ENCODE measurements at places on chromosomes 5 and 9. TPM values are rescaled to one million over a fixed set of nuclear protein-coding genes. Genes with fewer than 3 reads are reported as not detected.

DNA sequence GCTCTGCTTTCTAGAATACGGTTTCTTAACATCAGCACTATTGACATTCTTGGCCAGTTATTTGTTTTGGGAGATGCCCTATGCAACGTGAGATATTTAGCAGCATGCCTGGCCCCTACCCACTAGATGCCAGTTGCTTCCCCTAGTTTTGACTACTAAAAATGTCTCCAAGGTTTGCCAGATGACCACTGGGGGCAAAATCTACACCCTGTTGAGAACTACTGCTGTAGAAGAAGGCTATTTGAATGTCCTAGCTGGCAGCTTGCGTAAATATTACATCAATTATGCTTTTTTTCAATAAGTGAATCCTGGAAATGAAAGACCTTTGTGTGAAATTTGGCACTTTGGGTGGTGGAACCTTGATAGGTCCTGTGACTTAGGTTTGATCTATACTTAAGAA lies 5.0 kb downstream of the NCBP1 start:
- DNase-seq, result no peak

DNA sequence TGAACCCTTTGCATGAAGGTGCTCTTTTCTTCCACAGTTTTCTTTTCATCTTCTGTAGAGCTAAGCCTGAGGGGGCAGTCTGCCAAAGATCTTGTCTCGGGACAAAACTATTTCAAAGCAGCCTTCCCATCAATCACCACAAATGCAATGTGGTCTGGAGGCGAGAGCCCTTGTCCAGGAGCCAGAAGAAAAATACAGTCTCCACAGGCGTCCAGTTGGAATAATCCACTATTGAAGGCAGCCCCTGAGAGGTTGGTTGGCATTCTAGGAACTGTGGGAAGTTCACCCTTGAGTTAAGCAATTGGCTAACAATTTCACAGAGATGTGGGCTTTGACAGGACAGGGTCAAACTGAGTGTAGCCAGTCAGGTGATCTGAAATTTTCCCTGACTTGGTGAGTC lies 72.0 kb downstream of the SEMA6A start:
- DNase-seq, result no peak

GRCh38 chr5:151406322-151406947 lies 41.0 kb upstream of the SLC36A1 start:
- DNase-seq, result no peak

DNA sequence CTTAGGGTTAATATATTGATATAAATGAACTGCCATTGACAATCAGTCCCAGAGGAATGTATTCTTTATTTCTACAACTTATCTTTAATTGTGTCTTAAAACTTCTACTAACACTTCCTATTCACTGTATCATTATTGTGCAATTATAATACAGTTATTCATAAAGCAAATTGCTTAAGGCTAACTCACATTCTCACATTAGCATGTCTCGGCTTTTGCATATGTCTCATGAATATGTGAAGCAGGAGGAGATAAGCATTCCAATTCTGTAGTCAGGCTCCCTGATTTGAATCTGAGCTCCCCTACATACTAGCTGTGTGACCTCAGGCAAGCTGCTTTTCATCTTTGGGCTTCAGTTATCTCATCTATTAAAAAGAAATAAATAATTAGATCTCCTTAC lies 45.4 kb downstream of the PLGRKT start:
- no peak for DNase-seq

DNA sequence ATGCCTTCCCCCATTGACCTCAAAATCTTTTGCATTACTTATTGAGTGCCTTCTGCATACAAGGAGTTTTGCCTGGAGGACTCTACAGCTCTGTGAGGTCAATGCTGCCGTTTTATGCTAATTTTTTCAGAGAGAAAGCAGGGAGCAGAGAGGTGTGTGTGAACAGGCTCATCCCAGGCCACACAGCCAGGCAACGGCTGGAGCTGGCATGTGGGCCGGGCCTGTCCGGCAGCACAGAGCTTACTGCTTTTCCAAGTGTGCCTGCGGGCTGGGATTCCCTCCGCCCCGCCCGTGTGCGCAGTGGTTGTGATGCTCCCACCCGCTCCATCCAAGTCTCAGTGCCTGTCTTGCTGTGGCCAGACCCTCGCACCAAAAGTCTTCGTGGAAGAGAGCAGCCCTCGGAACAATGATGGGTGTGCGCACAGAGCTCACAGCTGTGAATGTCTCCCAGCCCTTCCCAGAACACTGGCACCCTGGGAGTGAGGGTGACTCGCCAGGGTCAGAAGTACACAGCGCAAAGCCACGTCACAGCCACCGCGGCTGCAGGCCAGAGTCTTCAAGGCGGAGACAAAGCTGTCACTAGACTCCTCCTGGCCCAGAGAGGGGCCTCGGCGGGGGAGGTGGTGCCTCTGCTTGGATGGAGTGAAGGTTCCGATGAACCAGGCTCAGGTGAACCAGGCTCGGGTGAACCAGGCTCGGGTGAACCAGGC lies 82.8 kb downstream of the COL5A1 start:
- DNase-seq, result no peak

DNA sequence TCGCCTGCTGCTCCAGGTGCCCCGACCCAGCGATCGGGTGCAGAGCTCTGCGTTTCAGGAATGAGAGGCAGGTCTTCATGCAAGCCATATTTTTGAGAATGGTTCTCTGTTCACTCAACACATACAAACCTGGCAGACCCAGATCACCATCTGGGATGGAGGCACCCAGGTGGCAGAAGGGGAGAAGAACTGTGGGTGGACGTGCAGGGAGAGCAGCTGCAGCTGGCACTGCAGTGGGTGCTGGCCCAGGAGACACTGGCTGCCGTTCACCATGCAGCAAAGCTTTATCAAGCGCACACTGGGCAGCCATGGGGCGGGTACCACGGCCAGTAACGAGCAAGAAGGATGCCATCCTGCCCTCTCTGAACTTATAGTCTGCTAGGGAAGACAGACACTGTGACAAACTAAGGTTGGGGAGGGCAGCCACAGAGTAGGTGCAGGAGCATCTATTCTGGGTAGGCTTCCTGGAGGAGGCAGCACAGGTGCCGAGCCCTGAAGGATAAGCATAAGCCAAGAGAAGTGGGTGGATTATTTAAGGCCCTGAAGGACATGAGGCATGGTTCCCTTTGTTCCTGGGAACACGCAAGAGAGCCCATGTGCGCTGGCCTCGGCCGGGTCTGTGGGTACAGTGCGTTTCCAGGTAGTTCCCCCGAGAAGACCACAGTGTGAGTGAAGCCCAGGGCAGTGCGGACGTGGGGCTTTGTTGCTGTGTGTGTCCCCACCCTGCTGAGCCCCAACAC lies 46.2 kb upstream of the FCN2 start:
- DNase-seq, result no peak

DNA sequence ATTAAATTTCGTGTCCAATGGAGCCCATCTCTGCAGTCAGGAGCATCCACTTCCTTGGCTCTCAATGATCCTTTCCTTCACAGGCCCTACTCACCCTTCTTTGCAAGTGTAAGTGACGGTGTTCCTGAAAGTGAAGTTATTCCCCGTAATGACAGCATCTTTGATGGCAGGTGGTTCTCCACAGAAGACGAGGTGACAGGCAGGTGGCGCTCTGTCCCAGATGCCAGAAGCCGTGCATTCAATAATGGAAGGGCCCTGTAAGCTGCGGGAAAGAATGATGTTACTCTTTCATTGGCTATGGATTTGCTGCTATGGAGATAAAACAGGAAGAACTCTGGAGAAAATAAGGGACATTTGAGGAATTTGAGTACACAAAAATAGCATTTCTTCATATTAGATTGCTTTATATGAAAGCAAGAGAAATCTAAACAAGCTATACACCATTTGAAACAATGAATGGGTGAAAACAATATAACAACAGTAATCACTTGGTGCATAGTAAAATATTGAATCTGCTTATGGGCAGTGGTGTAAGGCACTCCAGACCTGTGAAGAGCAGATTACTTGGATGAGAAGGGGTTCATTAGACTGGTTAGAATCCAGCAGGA lies 89.9 kb upstream of the TXNDC8 start:
- DNase-seq, result peak; percentile 63

- DNase-seq, result no peak
Observed at GRCh38 chr9:92709240-92709639, 39.3 kb upstream of the IPPK start.

GRCh38 chr5:74579215-74579614 lies 61.3 kb downstream of the ENC1 start:
- DNase-seq, result no peak

GRCh38 chr9:127654619-127655018 lies 42.5 kb downstream of the STXBP1 start:
- no peak for DNase-seq

DNA sequence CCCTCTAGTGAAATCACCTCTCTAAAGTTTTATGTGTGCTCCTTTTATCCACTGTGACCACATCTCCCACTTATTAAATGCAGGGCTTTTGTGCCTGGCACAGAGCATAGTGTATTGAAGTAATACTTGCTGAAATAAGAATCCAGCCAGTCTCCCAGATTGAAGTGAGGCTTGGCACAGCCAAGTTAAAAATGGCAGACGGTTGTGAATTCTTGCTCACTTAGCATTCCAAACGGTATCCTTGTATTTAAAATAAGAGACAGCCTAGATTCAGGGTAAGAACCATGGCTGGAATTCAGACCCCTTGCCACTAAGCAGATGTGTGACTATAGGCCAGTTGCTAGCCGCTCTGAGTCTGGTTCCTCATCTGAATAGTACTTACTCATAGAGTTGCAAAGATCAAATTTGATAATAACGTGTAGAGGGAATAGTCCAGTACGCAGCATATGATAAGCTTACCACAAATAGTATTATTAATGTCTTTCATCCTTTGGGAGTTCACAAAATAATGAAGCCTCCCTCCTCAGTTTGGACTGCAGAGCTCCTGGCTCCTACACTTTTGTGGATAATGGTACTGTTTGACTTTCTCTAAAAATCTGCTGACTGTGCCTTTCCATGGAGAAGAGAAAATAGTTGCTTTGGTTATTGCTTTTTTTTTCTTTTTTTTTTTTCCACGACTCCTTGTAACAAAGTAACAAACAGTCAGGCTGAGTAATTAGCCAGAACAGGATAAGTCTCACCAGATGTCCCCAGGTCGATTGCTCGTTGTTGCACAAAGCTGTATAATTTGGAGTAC lies 51.5 kb downstream of the FGF1 start:
- DNase-seq, result no peak

DNA sequence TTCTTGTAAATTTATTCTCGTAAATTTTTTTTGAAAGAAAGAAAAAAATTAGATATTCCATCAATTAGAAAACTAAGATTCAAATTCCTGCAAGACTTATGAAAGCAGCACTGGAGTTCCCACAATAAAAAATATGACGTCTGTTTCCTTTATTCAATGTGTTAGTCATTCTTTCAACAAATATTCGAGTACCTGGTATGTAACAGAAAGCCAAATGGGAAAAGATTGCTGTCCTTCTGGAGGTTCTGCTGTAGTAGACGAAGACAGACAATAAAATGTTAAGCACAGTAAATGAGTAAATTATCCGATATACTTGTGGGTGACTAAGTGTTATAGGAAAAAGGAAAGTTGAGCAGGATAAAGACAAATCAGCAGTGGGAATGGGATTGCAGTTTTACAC lies 92.2 kb downstream of the ADAMTSL1 start:
- no peak for DNase-seq

DNA sequence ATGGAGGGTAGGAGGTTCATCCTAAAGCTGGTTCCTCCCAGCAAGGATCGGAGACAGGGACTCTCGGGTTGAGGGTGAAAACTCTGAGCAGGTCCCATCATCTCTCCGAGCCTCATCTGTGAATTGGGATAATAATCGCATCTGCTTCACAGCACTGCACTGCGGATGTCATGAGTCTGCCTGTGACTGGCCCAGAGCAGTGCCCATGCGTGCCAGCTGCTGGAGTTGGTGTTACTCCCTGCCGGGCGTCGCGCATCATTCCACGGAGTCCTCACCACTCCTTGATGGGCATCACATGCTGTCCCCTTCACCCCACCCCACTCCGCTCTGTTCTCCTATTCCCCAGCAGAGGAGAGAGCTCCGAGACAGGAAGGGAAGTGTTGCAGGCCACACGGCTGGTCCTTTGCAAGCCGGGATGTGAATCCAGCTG lies 35.1 kb upstream of the ORM1 start:
- no peak for DNase-seq

DNA sequence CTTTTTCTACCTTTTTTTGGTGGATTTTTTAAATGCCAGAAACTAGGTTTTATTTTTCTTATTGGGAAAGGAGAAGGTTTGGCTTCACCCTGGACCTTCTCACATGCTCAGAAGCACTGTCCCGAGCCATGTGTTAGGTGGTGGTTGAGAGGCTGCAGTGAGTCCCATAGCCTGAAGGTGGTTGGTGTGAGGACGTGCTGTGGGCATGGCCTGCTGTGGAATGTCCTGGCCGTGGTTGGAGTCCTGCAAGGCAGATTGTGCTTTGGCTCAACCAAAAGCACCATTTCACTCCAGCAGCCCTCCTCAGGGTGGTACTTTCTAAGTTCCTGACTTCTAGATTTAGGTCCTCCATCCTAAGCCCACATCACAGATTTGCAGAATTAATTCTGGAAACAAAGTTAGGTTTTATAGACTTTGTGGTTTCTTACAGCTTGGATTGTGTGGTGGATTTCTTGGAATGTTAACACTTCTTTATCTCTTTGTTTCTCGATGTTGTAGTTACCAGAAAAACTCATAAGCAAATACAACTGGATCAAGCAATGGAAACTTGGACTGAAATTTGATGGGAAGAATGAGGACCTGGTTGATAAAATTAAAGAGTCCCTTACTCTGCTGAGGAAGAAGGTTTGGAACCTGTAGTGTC lies 22.6 kb downstream of the OTULIN start:
- DNase-seq, result no peak

DNA sequence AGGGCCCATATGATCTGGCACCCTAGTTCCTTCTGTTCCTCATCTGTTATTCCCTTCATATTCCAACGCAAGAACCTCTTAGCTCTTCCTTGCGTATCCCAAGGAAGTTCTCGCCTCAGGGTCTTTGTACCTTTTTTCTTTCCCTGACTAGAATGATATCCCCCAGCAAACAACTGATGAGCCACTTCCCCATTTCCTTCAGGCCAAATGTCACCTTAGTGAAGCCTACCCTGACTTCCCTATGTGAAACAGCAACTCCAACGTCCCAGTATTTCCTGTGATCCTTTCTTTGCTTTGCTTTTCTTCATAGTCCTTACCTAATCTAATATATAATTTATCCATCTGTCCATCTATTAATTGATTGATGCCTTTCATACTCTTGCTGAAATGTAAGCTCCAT lies 47.9 kb downstream of the ERCC8 start:
- no peak for DNase-seq

- DNase-seq, result no peak
Observed at GRCh38 chr9:22308177-22308576, 138.4 kb upstream of the DMRTA1 start.

- no peak for DNase-seq
Observed at GRCh38 chr5:148343603-148344487, 8.5 kb downstream of the SPINK9 start.

The DNAH5 gene
- 2.6 TPM for total RNA-seq

The SLC45A2 gene
- not detected for total RNA-seq

The MYMK gene
- total RNA-seq, result not detected

The TUSC1 gene
- 24.4 TPM for total RNA-seq

The ECM2 gene
- total RNA-seq, result 6.5 TPM

The CENPH gene
- 2.6 TPM for total RNA-seq

The KIF12 gene
- 135 TPM for total RNA-seq

The GABBR2 gene
- not detected for total RNA-seq

The PLK2 gene
- 24.4 TPM for total RNA-seq

The SLC36A2 gene
- not detected for total RNA-seq

The LCN15 gene
- not detected for total RNA-seq

The PIP5KL1 gene
- 1.3 TPM for total RNA-seq

Measured in body of pancreas (tissue), 4 donors.